ENCODE measurements at places on chromosomes 5 and 9.

DNA sequence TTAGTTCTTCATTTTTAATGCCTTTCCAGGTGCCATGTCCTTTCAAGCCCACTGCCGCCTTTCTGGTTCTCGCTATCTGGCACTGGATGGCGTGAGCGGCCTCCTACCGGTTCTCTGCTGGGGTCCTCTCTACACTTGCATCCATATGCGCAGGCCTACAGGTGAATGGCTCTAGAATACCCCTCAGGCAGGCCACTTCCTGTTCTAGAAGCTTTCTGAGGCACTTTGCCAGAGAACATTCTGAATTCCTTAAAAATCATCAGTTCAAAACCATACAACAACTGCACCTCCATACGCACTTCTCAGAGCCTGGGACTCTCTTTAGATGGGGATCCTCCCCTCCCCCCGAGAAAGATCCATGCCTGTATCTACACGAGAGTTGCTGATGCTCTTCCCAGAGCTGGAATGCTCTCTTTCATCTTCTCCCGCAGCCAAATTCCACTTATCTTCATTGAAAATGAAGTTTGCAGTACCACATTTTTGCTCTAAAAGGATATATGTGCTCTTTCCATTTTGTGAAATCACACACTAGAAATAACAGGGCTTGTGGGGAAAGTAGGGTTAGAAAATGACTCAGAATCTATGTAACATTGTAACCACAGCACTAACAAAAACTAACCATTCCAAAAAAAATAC, 1.4 kb upstream of the LHFPL2 start:
- no peak for DNase-seq

GRCh38 chr9:133879615-133880014, 112.5 kb downstream of the VAV2 start:
- DNase-seq = no peak

DNA sequence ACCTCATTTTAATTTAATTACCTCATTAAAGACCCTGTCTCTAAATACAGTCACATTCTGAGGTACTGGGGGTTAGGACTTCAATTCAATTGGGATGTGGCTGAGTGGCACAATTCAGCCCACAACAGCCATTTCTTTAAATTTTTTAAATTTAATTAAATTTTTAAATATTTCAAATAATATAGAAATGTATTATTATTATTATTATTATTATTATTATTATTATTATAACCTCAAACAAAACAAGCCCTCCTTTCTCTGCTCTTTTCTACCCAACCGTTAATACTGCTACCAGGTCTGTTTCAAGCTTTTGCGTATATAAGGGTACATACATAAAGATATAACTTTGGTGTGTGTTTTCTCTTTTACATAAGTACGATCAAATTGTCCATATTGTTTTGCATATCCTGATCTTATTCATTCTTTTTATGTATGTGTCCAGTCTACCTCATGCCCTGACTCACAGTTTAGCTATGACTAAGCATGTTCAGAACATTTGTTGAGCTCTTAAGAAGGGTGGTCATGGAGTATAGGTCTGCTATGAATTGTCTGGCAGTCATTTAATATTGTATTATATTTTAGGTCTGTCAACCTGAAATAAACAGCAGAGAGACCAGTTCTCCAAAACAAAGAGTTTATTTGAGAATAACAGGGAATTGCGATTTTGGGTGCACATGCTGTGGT, 16.1 kb upstream of the RAB14 start:
- no peak for DNase-seq

DNA sequence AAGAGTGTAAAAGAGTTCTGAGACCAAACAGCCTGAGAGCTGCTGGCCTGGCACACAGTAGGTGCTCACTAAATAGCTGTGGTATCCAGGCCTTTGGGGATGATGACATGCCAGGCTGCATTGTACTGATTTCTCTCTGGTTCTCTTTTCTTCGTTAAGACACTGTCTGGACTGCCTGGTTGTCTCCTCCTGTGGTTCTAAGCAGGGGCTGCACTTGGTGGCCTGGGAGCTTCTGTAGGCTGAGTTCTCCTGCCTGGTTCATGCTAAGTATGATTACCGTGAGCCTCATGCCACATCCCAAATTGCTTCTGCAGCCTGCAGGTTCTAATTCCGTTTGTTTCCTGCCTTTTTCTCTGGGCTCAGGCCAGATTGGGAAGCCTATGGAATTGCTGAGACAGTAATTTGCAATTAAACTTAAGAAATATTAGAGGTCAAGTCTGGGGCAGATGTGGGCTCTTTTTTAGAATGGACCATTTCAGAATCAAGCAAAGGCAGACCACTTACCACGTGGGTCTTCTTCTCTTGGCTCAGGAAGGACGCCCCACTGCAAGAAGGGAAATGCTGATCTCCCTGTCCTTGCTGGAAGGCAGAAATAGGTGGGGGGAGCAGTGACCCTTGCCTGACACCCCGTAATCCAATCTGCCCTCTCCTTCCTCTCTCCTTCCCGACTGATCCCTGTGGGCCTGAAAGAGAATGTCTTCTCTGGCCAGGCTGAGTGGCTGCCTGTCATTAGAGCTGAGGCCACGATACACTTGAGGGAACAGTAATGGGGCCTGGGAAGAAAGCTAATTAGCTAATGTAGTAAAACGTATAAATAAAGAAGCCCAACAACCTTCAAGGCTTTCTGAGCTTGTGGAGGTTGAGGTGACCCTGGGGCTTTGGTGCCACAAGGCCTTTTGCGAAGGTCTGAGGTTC, 21.9 kb upstream of the BOD1 start:
- no peak for DNase-seq

- DNase-seq = no peak
Measured at GRCh38 chr9:111436571-111436970, 47.6 kb downstream of the ECPAS start.

- DNase-seq = no peak
Measured at GRCh38 chr9:133505186-133505830, 19.5 kb downstream of the MYMK start.

- no peak for DNase-seq
Measured at GRCh38 chr5:42784132-42784531, 27.5 kb downstream of the CCDC152 start.

DNA sequence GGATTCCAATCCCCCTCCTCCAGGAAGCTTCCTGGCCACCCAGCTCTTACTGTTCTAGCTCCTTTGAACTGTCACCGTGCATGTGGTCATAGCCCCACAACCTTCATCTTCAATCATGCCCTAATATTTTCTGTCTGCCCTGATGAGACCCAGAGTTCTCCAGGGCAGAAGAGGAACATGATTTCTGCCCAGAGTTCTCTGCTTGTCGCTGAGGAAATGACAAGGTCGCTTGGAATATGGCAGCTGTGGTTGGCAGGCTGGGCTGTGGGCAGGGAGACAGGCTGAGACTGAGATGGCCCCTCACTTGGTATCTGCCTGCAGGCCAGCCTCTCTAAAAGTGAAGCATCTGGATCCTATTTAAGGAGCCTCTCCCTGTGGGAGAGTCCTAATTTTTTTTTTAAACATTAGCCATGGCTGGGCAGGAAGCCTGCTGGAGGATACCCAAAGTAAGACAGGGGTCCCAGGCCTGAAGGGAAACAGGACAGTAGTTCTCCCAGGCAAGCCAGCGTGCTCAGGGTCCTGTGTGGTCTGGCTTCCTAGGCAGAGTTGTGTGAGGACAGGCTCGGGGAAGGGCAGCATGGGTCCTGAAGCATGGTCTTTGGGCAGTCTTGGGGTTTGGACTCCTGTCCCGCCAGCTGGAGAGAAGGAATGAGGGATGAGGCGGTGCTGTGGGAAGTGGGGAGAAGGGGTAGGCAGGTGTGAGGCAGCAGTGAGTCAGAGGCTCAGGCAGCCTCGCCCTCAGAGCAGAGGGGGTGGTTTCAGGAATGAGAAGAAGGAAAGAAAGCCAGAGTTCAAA, 242.1 kb downstream of the FSTL4 start:
- no peak for DNase-seq

GRCh38 chr5:106451998-106452397, 1218.7 kb downstream of the EFNA5 start:
- DNase-seq = no peak

DNA sequence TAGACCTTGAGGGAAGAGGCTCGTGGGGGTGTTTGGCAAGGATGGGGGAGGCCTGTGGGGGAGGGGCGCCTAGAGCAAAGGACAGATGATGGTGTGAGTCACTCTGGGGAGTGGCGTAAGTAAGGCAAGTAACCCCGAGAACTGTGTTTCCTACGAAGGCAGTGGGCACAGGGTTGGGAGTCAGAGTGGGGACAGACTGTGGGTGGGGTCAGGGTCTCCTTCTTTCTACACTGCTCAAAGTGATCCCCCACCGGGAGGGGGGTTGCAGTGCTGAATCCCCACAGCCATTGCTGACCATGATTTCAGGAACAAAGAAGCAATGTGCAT, 136.8 kb downstream of the TENT4A start:
- no peak for DNase-seq

- DNase-seq = no peak
Measured at GRCh38 chr5:107099506-107099905, 571.2 kb downstream of the EFNA5 start.

DNA sequence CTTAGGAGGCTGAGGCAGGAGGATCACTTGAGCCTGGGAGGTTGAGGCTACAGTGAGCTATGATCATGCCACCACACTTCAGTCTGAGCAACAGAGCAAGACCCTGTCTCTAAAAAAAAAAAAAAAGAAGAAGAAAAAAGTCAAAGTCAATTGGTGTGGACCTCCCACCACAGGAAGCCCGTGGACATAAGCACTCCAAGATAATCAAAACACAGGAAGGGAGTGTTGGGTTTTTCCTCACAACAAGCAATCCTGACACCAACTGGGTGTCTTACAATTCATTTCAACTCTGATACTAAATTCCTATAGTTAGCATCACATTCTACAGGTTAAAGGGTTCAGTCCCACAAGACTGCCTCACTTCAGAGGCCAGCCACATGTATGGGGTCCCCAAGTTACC, 70.7 kb downstream of the PDE6A start:
- DNase-seq = no peak

GRCh38 chr5:173003360-173003759, 19.8 kb downstream of the ATP6V0E1 start:
- DNase-seq = no peak

DNA sequence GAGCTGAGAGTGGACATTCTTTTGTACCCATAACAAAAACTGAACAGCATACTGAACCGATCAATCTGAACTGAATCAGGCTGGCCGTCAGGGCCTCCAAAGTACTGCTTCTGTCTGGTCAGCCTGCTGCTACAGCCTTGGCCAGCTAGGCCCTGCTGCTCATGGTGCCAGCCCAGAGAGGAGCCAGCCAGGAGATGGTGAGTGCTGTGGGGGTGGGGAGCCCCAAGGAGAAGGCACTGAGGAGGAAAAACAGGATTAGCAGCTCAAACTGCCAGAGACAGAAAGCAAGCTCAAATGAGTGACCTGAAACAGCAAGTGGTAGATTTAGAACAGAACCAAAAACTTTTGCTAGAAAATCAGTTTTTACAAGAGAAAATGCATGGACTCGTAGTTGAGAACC, 23.9 kb downstream of the SRP19 start:
- DNase-seq = no peak

DNA sequence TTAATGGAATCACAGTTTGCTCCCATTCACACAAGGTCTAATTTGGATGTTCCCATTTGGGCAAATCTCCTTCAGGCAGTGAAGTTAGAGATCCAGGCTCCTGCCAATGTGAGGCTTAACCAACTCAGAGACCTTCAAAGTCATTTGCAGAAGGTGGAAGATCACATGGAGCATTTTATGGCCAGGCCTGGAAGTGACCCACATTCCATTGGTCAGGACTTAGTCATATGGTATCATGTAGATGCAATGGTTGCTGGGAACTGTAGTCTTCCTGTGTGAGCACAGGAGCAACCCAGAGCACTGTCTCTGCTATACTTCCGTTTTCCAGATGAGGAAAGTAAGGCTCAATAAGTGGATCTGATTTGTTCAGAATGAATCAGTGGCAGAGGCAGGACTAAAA, 292.7 kb upstream of the SMARCA2 start:
- no peak for DNase-seq

DNA sequence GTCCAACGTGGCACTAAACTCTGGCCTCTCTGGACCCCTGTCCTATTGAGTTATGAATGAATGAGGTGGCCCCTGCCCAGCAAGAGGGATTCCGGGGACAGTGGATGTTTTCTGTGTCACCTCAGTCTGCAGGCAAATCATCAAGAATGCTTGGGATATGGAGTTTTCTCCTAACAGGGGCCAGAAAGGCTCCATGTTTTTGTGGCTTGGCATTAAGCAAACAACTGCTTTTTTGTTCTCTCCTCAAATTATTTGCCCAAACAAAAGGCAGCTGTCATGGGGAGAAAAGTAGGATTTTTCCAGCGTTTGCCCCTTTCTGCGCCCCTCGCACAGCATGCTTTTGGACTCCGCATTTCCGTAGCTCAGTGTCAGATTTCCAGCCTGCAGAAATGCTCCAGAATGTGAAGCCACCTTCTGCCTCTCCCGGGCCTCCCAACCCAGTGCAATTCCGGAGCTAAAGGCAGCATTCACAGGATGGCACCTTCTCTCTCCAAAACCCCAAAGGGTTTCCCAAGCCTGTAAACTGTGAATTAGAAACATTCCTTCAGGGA, 553.3 kb downstream of the CCDC171 start:
- DNase-seq = no peak

GRCh38 chr9:88821033-88821745, 170.1 kb upstream of the S1PR3 start:
- no peak for DNase-seq

DNA sequence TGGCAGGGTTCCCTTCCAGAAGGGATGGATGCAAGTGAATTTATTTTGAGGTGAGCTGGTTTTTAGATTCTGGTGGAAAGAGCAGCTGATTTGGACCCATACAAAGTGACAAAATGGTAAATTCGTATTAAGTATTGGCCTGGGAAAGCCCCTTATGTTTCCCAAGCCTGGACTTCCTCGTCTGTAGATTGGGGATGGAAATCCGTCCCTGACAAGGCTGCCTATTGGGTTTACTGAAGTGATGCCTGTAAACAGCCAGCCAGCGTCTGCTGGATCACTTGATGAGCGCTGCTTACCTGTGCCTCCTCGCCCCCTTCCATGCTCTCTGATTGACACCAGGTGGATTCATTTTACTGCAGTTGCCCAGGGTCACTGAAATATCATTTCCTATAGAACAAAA, 233.8 kb downstream of the GADD45G start:
- no peak for DNase-seq

DNA sequence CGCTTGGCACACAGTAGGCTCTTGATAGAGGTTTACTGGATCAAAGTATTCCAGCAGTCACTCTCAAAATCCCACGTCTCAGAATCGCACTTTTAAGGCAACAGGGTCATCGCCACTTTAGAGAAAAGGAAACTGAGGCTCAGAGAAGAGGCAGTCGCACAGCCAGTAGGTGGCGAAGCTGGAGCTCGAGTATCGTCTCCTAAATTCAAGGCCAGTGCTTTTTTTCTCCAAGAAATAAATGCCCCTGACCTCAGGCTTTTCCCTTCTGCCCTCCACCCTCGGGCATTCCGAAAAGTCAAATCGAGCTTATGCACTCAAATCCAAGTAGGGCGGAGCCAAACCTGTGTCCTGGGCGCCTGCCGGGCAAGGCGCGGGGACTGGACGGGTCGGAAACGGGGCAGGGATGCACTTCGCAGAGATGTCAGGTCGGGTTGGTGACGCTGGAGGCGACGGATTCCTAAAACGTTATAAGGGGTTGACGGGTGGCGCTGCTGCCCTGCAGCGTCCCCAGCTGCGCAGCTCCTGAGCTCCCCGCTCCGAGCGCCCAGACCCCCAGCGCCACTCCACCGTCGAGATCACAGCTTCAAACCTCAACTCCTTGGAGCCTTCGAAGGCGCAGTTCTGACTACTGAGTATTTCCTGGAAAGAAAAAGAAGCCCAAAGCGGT, 4.7 kb upstream of the FOXB2 start:
- DNase-seq = no peak
